ENCODE measurements at places on chromosomes 3 and 15.

DNA sequence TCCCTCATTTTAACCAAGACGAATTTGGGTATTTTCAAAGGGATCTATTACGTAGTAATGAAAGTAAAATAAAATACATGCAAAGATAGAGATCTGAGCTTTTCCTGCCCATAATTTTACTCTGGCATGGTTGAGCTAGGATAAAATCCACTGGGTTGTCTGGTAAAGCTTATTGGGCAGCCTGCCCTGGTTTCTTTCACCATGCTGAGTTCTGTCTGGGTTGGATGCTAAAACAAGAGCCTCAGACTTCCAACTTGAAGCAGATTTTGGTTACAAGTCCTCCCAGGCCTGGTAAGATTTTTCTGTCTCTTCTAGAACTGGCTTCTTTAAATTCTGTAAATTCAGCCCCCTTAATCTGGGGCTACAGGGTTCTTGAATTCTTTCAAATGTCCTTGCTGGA, 86.8 kb downstream of the SAMMSON start:
- no peak for DNase-seq

- DNase-seq: no peak
Observed at GRCh38 chr3:50230104-50230793, 5.8 kb upstream of the GNAI2 start.

- no peak for DNase-seq
Observed at GRCh38 chr3:36418296-36418695, 38.0 kb downstream of the STAC start.

DNA sequence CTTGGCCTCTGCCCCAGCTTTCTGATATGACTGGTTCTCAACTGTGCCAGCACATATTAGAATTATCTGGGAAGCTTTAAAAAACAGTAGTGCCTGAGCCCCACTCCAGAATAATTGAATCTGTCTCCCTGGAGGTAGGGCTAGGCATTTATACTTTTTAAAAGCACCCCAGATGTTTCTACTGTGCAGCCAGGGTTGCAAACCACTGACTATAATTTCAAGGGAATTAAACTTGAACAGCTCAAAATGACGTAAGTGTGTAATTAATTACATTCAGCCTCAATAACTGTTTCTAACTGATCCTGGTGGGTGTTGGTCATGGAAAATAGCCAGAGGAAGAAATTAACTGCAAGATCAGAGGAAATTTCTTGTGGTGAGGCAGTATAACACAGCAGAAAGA, 4.4 kb upstream of the IRAK2 start:
- DNase-seq: no peak

Measured in GM13977 (cell line).